ENCODE measurements at places on chromosomes 2 and 18. TPM values are rescaled to one million over a fixed set of nuclear protein-coding genes. Genes with fewer than 3 reads are reported as not detected.

DNA sequence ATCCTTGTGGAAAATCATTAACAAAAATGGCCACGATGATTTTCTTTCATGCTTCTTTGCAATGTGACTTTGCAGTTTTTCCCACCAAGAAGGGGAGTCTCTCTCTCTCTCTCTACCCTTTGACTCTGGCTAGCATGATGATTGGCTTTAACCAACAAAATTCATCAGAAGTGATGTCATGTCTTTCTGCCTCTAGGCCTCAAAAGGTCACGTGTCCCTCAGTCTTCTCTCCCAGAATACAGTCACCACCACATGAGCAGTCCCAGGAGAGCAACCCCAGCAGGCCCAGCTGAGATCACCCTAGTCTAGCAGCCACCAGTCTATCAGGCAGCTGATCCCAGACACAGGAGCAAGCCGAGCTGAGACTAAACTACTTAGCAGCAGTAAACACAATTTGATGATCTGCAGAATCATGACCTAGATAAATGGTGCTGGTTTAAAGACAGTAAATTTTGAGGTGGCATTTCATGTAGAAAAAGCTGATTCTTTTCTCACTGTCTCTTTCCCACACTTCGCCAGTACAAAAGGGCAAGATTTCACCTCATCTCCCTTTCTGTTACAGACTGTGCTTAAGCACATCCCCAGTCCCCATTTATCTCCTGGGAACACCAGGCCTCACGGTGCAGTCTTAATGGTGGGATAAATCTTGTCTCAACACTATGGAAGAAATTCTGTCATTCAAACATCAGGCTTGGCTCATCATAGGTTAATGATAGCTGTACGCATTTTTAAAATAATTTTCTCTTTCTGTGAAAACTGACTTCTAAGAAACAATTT lies 132.7 kb downstream of the SCG2 start:
- DNase-seq: no peak

GRCh38 chr2:152335016-152335725 lies at the start of gene FMNL2:
TSS of gene FMNL2 (plus strand) at chr2:152335174.
- peak; percentile 66 for DNase-seq

DNA sequence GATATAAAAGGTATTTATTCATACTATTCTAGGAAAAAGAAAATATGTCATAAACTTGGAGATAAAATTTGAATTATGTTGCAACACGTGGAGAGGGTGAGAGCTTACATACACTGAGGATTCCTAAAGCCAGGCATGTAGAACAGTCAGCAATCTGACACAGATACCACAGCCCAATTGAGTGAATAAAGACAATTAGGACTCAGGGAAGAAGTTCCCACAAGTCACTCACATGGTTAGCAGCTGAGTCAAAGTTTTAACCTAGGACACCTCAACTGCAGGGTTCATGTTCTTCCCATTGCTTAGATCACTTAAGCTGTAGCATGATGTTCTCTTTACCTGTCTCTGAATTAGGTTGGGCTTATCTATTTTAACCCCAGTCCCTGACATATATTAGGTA lies 189.5 kb downstream of the CMPK2 start:
- DNase-seq: no peak

DNA sequence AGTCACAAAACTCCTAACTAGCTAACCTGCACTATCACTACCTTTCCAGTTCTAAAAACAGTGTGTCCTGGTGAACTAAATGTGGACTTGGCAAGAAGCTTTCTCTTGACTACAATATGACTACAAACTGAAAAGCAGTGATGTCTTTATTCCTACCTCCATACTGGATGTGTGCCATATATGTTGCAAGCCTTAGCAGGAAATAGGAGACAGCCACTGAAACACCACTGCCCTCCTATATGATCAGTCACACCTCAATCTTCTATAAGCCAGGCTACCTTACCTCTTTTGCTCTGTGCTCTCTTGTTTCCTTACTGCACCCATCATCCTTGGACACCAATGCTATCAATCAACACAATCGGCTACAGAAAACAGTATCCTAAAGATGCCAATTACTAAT lies 34.1 kb downstream of the SS18 start:
- DNase-seq: no peak

The NBAS gene
- total RNA-seq: 49.5 TPM

Data from natural killer cell treated with Interleukin-12 subunit alpha and Interleukin-12 subunit beta and Interleukin-15 and Interleukin-18, amount 100 ng/mL, for 72 hours (primary cell).